ENCODE measurements at places on chromosomes 7 and 10.

DNA sequence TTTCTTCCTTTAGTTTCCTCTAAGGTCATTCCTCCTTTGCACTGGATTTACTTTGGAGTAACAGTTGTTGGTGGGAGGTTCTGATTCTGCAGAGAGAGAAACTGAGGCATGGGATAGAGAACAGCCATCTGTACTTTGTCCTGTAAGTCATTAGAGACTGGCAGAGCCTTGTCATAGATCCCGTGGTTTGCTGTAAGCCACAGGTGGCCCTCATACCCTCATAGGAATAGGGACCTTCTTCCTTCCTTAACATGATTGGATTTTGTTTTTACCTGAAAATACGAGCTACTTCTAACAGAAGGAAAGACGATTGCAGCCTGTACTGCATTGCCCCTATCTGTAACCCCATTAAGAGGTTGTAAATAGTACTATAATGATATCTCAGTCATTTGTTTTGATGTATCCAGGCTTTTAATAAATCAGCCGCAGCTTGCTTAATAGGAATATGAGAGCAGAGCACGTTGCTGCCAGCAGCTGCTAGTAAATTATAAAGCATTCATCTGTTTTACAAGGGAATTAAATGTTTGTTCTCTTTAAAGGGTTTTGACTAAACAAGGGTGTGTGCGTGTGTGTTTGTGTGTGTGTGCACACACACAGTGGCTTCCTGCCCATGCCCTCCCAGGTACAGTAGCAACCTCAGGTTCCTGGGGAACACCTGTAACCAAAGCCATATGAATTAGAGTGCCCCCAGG is 249.8 kb downstream of the AUTS2 start:
- DNase-seq = peak; percentile 87

GRCh38 chr7:27152816-27153442 is 546 bp upstream of the HOXA3 start:
- no peak for DNase-seq

GRCh38 chr7:12640299-12641096 is 46.9 kb upstream of the ARL4A start:
- no peak for DNase-seq

GRCh38 chr7:123653162-123653561 is 2.5 kb upstream of the LMOD2 start:
- DNase-seq = no peak

DNA sequence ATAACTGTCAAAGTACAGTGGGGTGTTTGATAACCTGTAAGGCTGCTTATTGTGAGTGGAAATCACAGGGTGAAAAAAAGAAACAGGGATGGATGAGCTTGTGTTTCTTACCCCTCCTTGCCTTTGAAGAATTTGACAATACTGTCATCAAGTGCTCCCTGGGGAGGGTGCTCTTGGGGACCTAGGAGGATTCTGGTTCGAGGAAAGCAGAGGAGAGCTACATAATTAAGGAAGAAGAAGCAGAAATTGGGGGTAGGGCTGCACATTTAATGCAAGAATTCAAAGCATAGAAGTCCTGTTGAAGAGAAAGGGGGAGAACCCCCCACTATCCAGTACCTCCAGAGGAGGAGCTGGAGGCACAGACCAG is 208.1 kb upstream of the PHYHIPL start:
- no peak for DNase-seq

- peak; percentile 74 for DNase-seq
Measured at GRCh38 chr10:59283456-59284091, 78.8 kb downstream of the FAM13C start.

DNA sequence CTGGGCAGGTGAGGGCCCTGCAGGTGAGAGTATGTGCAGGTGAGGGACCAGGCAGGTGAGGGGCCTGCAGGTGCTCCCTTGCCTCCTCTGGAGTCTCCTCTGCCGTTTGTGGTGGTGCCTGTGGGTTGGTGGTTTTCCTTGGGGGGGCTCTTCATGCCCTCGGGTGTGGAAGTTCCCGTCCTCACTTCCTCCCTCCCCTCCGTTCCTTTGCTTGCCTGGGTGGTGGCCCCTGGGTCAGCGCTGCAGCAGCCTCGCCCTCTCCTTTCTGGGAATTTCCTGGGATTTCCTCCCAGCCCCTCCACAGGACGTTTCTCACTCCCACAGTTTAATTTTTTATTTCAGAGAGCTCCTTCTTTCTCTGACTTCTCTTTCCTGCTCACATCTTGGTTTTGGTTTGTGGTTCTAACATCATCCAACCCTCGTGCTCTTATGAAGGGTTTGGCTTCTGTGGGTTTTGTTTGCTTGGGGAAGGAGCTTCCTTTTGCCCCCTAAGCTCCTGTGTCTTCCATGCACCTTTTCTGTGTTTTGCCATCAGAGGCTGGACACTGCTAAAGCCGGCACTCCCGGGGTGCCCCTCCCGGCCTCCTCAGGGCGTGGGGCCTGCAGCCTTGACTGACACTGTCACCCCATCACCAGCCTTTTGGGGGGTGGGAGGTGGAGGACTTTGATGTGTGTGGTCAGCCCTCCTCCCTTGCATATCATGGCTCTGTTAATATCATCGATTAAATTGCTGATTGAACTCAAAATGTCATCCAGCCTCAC is 29.2 kb upstream of the ADGRA1 start:
- no peak for DNase-seq

DNA sequence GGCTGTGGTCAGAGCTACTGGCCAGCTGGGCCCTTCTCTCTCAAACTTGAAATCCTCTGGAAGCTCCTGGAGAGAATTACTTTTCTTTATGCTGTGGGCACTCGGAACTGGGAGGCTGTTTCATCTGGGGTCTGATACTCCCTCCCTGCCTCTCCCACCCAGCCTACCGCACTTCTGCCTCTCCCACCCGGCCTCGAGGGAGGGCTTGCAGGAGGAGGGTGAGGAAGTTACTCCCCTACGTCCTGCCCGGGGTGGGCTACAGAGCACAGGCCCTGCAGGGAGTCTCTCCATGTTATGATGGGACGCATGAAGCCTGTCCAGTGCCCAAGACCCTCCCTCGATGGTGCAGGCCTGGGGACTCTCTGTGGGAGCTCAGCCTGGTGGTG is 584.6 kb upstream of the MKI67 start:
- no peak for DNase-seq

- DNase-seq = no peak
Measured at GRCh38 chr7:128775744-128776474, at the start of gene OPN1SW. Gene OPN1SW, minus strand, starts transcription at chr7:128775794. Its CDS starts 13 bp downstream, at chr7:128775781.

GRCh38 chr10:91091780-91092179 is 128.7 kb upstream of the PCGF5 start:
- DNase-seq = no peak

DNA sequence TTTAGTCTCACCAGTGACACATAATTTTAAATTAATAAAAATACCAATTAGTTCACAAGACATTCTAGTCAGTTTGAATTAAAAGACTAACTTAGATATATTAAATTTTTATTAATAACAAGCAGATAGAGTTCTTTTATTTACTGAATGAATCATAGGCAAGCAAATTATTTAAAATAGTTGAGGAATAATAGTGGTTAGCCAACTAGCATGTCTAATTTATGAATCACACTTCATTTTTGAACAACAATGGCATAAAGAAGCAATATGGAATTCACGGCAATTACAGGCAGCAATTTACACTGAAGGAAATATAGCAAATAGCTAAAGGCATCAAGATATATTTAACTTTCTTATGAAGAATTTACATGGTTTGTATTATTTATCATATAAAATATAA is 187.0 kb upstream of the SLC26A5 start:
- no peak for DNase-seq

- DNase-seq = no peak
Measured at GRCh38 chr10:26840938-26841732, 19.6 kb downstream of the ABI1 start.

DNA sequence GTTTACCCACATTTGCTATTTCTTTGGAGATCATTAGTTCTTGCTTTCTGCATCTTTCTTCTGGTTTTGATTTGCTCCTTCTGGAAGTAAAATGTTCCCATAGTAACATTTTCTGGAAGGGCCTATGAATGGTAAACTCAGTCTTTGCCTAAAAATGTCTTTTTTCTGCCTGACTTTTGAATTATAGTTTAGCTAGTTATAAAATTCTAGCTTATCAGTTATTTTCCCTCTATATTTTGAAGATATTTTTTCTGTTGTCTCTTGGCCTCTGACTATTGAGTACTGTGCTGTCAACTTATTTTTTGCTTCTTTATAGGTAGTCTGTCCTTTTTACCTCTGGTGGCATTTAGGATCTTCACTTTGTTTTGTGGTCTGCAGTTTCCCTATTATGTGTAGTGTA is 21.6 kb upstream of the MTURN start:
- DNase-seq = no peak

GRCh38 chr10:75070961-75071428 is 40.5 kb upstream of the SAMD8 start:
- DNase-seq = no peak

DNA sequence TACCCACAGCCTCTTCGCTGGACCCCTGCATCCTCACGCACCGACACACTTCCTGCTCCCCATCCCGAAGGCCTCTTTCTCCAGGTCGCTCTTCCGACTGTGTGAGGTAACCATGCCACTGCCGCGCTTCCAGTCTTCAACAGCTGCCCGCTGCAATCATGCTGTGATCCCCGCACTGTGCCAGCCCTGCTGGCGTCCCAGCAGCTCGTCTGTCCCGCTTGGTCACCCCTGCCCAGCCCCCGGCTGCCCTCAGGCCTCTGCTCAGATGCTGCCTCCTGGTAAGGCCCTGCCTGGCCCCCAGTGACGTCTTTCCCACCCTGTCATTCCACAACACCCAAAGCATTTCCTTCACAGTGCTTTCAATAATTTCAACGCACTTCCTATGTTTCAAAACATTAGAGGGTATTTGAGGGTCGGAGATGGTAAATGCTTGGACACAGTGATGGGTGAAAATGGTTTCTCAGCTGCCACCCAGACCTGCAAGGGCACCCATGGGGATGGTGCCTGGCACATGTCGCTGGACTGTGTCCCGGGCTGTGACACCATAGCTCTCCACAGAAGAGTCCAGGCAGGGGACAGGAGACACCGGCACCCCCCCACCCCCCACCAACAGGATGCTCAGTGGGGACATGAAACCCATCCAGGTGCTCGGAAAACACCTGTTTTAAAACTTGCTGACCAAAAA is 125.2 kb downstream of the MAD1L1 start:
- DNase-seq = no peak

DNA sequence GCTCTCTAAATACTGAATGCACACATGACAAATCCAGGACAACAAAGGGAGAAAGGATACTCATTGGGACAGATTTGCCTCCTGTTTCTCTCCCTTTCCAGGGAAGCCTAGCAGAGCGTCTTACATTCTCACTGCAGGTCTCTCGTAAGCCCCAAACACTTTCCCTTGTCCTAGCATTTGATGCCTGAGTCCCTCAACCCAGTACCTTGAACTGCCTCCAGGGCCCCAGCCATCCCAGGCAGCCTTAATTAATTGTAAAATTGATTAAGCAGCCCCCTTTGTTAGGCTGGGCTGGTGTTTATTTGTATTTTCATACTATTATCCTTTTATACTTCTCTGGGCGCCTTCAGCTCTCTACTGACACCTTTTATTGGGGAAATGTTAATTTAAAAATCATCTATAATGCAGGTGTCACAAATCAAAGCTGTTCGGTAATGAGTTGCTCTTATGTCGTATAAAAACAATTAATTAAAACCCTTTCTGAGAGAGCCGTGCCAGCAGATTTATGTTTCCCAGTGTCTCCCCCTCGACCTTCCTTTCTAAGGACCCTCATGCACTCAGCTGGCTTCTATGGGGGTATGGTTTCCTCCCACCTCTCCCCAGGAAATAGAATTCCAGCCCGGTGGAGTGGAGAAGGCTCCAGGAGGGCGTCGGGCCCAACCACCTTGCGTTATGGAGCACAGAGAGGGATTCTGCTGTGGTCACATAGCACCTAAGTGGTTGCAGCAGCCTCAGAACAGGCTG is 243.8 kb downstream of the RPS24 start:
- no peak for DNase-seq

DNA sequence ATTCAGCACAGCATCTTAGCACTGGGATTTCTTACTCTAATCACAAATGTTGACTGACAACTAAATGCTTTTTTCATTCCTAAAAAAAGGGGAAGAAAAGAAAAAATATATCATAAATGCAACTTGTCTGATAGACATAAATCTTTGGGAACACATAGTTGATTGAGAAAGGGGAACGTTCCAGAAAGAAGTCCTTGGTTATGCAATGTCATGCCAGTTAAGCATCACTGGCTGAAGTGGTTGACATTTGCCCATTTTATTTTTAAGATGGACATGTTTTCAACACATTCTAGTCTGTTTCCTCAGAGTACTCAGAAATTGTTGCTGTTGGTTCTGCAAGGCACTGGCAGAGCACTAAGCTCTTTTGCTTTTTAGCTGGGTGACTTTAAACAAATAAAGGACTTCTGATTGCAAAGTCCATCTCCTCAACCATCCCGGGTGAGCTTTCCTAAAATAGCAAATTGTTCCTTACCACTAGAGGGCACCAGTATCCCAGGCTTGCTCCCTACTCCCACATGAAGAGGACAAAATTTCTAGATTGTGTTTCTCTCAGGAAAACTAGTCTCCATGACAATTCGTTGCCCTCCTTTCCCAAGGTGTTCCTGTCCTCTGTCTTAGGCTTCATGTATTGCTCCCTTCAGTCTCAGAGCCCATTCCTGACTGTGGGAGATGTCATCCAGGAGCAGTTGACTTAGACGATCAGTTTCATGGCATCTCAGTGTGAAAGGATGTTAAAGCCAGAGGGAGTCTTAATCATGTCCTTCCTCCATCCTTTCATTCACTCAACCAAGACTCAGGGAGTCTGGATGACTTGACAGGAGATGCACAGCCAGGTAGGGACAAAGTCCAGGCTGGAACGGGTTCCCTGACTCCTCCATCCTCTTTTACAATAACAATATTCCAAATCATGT is 23.9 kb downstream of the OPALIN start:
- DNase-seq = no peak

DNA sequence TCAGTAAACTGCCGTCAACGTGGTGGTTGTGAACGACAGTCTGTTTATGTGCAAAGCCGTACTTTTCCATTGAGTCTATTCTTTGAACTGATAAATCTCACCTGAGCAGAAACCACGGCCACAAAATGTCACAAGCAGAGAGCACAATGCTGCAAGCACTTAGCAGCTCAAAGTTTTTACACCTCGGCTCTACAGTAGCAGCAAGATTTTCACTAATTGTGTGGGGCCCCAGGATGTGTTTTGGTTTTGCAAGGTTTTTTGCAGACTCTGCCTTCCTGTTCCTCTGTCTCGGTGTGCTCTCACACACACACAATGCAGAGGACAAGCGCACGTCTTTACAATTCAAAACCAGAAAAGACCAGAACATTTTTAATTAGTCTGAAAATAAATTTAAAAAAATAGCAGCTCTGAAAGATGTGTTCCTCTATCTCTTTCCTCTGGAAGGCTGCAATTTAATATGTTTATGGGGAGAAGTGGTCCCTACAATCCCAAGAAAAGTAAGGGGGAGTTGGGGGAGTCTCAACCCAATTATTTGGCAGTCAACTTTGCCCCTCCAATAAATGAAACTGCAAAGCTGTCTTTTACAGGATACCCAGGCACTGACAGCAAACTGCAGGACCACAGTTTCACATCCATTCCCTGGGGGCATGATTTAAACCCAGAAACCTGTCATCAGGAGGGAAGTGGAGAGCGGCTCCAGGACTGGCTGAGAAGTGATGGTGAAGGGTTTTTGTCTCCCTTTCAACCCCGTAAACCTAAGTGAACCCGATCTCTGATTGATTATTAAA is 73.8 kb upstream of the SFMBT2 start:
- DNase-seq = no peak
